ENCODE measurements at places on chromosomes 4 and X.

GRCh38 chr4:104966349-104967033, 180.2 kb upstream of the TET2 start:
- no peak for DNase-seq

GRCh38 chr4:137417676-137418075, 114.6 kb downstream of the PCDH18 start:
- DNase-seq: no peak

DNA sequence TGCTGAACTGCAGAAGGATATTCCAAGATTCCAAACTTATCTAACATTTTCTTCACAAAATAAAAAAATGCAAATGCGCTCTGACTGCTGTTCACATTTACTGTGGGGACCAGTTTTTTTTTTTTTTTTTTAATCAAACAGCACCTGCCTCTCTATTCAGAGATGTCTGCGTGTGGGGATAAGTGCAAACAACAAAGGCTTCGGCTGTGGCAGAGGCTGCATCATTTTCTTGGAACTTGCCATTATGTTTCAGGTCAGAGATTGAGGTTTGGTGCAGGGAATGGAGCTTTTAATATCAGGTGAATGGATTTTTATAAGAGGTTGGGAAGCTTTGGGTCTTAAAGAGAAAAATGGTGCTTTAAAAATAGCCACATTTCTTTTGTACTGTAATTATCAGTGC, 78.2 kb upstream of the TET2 start:
- no peak for DNase-seq

DNA sequence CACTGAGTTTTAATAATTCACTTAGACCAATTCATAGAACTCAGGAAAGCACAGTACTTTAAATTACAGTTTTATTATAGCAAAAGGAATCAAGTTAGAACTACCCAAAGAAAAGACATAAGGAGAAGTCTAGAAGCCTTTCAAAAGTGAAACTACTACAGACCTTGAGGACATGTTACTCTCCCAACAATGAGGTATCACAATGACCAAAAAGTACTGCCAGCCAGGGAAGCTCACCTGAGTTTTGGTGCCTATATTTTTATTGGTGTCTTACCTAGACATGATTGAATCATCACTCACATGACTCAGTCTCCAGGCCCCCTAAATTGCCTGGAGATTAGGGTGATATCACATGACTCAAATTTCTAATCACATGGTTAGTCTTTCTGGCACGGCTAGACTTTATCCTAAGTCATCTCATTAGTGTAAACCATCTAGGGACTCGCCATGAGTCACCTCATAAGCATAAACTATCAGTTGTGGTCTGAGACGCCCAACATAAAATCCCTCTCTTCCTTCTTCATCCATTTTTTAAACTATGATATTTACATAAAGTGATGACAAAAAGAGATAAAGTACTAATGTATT, 372.3 kb downstream of the TMA16 start:
- no peak for DNase-seq

DNA sequence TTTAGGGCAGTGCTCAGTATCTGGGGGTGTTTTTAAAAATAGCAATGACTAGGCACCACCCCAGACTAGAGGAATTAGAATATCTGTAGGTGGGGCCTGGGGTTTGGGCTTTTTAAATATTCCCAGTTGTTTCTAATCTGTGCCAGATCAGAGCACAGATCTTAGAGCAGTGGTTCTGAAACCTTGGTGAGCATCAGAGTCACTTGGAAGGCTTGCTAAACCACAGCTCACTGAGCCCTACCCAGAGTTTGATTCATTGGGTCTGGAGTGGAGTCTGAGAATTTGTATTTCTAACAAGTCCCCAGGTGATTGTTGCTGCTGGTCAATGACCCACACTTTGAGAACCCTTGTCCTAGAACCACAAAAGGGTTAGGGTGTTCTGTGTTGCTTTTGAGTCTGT, 16.7 kb downstream of the HADH start:
- no peak for DNase-seq

DNA sequence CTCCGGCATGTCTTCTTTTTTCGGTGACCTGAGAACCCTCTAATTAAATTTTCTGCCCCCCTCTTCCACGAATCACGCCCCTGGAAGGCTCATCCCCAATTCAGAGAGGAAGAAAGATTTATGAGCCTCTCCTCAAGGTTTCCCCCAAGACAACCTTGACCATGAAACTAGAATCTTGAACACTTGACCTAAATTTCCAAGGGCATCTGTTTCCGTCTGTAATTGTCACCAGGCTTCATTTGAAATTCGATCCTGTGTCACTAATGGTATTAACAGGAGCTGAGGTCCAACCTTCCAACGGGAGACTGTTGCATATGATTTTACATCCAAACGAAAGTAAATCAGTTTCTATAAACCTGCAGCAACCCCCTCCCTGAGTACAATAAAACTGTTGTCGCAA, 139.9 kb upstream of the ZIC3 start:
- no peak for DNase-seq

DNA sequence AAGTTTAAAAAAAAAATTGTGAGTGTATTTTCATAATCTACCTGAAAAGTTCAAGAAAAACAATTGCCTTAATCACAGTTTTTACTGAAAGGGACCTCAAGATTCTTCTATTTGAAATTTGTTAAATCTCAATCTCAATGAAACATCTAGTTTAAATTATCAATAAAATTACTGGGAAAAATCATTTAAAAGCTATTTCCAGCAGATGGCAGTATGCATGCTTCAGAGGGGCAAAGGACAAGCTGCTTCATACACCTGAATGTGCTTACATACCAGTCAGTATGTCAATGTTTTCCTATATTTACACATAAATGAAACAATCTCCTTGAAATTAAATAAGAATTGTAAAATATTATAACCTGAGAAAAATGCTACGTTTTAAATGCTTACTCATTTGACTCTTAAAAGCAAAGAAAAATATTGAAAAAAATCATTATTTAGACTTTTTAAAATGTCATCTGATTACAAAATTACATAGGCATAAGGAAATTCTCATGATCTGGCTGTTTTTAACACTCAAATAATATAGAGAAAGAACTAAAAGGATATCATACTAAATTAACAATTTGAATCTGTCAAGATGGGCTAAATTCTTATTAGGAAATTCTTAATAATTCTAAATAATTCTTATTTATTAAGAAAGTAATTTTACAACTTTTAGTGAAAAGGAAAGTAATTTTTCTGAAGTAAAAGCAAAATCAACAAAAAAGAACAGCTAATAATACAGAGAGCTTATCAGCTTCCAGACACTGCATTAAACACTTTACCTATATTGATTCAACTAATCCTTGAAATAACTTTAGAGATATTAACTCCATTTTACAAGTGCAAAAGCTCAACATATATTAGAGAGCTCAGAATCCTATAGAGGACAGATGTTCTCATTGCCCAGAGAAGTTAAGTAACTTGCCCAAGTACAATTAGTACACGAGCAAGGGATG, 242.1 kb downstream of the ADAMTS3 start:
- peak; percentile 64 for DNase-seq

- no peak for DNase-seq
Measured at GRCh38 chr4:123809864-123810263, 413.3 kb downstream of the SPRY1 start.

DNA sequence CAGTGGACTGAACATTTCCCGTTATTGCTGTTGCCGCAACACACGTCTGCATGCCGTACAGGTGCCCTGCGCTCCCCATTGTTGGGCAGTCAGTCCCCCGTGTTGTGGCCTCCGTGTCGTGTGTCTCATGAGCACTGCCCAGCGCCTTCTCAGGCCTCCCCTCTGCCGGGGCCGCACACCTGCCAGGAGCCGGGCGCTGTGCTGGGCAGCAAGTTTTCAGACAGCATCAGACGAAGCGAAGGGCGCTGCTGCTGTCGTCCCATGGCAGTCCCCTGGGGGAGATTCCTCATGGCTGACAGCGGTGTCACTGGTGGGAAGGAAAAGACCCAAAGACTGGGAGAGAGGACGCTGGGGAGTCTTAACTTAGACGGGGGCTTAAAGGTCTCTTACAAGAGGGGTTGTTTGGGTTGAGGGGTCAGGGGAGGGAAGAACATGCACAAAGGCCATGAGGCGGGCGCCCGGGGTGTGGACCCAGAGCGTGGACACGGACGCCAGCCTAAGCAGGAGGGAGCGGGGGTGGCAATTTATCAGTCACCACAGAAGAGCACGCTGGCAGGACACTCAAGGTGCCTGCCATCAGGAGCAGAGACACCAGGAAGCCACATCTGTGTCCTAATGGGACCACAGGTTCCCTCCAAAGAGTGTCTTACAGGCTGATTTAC, 47.3 kb downstream of the RGS12 start:
- DNase-seq: no peak

- no peak for DNase-seq
Measured at GRCh38 chr4:72893354-72894066, 176.0 kb downstream of the COX18 start.

GRCh38 chrX:10001496-10001895, 34.3 kb downstream of the CLDN34 start:
- no peak for DNase-seq

DNA sequence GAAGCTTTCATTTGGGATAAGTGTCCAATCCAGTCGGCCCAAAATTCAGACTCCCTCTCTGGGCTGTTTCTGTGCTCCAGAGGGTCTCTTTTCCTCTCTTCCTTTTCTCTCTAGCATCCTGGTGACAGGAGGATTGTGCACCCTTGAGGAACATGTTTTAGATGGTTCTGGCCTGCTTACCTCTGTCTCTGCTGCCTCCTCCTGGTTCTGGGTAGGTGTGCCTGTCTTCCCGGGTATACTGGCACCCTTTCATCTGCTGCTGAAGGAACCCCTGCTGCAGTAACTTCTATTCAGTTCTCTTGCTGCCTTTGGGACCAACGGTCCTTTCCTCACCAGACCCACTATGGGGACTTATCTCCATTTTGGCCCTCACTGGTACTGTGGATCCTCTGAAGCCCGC, 53.2 kb downstream of the HMGB2 start:
- DNase-seq: no peak

DNA sequence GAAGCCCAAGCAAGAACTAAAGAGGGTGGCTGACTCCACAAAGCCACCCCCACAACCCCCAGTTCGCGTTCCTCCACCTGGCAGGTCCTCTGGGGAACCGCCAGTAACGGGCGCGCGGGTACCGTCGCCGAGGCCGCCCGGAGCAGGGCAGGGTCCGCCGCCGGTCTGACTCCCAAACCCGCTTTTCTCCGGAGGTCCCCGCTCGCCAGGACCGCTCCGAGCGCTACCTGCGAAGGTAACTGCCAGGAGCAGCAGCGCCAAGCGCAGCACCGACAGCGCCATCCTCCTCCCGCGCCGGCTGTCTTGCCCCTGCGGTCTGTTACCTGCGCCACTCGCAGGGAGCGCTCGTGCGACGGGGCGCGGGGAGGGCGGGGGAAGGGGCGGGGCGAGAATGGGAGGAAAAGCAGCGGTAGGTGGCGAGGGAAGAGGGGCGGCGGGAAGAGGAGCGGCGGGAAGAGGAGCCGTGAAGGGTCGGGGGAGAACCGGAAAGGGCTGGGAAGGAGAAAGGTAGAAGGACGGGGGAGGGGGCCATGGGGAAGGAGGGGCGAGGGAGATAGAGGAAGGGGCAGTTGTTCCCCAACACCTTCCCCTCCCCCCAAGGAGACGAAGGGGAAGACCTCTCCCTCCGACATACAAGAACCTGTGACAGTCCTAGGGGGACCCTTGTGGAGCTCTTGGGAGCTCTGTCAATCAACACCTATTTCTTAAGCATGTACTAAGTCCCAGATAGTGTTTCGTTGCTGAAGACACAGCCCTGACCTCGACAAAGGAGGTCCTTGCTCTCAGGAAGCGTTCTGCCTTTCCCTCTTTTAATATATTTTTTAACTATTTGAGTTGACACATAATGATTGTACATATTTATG, at the start of gene SPINK2:
Gene SPINK2, minus strand, starts transcription at position 321 of the 863 bp plus-strand sequence. Its CDS starts 39 bp downstream, at position 282.
- DNase-seq: peak; percentile 30

- DNase-seq: no peak
Measured at GRCh38 chr4:100086766-100087431, 103.4 kb downstream of the DDIT4L start.

DNA sequence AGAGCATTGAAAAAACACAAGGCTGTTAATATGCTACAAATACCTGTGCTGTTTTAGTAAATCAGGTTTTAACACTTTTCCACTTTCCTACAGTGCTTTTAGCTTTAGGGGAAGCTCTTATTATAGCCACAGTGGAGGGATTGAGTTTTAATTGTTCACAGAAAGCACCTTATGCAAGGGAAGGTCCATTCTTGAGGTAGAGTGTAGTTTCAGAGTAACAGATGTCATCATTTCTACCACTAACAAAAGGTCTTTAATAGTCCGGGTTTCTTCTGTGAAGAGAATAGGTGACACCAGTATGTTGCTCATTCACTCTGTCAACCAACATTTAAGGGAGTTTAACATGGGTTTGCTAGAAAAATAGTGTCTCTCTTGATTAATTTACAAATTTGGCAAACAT, 104.4 kb downstream of the STIM2 start:
- DNase-seq: no peak

GRCh38 chrX:54807524-54808108, at the start of gene MAGED2:
Gene MAGED2 (plus strand): TSS chrX:54807745. CDS start chrX:54809332, 1,587 bp downstream.
- peak; percentile 22 for DNase-seq

DNA sequence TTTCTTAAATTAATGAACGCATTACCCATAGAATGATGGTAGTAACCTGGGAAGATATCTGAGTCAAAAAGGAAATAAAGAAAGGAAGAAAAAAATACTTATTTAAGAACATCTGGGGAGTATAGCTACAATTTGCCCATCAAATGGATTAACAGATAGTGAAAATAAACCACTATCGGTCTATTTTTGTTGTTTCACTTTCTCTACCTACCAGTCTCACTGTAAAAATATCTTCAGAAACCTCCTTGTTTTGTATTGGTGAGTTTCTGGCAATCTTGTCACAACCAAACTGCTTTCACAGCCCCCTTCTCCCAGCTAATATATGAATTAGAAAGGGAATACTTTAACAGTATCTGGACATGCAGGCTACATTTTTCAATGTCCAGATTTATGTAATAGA, 783.5 kb downstream of the STPG2 start:
- DNase-seq: no peak

GRCh38 chr4:37953156-37953555, 7.0 kb upstream of the PTTG2 start:
- DNase-seq: no peak

GRCh38 chr4:117324851-117325491, 239.6 kb upstream of the TRAM1L1 start:
- DNase-seq: peak; percentile 91

DNA sequence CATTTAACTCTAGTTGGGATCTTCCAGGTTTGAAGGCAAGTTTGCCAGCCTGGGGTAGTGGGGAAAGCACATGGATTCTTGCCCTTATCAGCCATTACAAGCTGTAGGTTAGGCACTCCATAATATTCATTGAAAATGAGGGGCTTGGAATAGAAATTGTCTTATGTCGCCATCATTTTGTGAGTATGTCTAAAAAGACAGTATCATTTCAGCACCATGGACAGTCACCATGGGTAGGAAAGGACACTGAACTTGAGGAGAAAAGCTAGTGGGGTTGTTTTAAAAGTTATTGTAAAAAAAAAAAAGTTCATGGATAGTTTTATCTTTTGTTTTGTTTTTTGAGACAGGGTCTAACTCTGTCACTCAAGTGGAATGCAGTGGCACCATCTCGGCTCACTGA, 356.1 kb downstream of the HNRNPD start:
- DNase-seq: peak; percentile 42
